ENCODE measurements at places on chromosomes 13 and 19.

DNA sequence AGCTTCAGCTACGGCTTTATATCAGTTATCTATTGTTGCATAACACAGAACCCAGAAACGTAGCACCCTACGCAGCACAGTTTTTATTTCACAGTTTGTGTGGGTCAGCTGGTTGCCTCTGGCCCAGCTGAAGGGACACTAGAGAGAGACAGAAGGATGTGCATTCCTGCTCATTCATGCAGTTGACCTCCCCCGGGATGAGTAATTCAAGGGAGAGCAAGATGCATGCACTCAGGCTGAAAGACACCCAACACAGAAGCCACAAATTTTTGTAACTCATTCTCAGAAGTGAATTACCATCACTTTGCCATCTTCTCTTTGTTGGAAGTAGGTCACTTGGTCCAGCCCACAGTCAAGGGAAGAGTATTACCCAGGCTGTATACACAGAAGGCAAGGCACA is 89.5 kb downstream of the EFNB2 start:
- no peaks in the 10 kb centered on the region for H3K27me3 ChIP-seq
- DNase-seq = no peak
- H3K27ac ChIP-seq = no peak overlapping the region
- no peaks in the 10 kb centered on the region for H3K4me1 ChIP-seq

DNA sequence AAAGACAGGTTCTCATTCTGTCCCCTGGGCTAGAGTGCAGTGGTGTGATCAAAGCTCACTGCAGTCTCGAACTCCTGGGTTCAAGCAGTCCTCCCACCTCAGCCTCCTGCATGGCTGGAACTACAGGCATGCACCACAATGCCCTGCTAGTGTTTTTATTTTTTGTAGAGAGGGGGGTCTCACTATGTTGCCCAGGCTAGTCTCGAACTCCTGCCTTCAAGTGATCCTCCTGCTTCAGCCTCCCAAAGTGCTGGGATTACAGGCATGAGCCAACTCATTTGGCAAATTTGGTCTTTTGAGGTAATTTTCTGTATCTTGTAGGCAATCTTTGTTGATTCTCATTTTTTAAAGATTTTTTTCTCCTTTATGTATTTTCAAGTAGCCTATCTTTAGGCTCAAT is 205.7 kb downstream of the ZIC5 start:
- peaks cover 3% of the 10 kb centered on the region for H3K36me3 ChIP-seq
- no peaks in the 10 kb centered on the region for H3K27me3 ChIP-seq
- no peak overlapping the region for H3K27ac ChIP-seq

DNA sequence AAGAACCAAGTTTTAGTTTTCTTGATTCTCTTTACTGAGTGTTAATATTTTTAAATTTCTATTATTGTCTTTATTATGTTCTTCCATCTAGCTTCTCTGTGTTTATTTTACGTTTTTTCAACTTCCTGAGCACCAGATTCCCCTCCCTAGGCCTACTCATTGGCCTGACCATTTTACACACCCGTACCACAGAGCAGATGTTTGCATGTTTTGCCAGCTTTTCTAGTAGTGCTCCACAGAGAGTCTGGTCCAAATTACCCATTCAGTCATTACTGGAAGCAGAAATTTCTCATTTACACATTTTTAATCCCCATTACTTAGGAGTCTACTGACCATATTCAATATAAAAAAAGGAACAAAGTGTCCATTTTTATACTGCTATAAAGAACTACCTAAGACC is 66.9 kb downstream of the ING1 start:
- peaks cover 6% of the 10 kb centered on the region for H3K4me1 ChIP-seq
- peaks cover 15% of the 10 kb centered on the region for H3K27me3 ChIP-seq
- H3K4me3 ChIP-seq = no peak overlapping the region
- no peak for DNase-seq

- H3K4me3 ChIP-seq = peak overlapping the region; percentile 88
- peaks cover 30% of the 10 kb centered on the region for H3K4me1 ChIP-seq
- no peaks in the 10 kb centered on the region for H3K27me3 ChIP-seq
- H3K36me3 ChIP-seq = peaks cover 10% of the 10 kb centered on the region
Observed at GRCh38 chr13:33543631-33544265, 258.2 kb upstream of the STARD13 start.

DNA sequence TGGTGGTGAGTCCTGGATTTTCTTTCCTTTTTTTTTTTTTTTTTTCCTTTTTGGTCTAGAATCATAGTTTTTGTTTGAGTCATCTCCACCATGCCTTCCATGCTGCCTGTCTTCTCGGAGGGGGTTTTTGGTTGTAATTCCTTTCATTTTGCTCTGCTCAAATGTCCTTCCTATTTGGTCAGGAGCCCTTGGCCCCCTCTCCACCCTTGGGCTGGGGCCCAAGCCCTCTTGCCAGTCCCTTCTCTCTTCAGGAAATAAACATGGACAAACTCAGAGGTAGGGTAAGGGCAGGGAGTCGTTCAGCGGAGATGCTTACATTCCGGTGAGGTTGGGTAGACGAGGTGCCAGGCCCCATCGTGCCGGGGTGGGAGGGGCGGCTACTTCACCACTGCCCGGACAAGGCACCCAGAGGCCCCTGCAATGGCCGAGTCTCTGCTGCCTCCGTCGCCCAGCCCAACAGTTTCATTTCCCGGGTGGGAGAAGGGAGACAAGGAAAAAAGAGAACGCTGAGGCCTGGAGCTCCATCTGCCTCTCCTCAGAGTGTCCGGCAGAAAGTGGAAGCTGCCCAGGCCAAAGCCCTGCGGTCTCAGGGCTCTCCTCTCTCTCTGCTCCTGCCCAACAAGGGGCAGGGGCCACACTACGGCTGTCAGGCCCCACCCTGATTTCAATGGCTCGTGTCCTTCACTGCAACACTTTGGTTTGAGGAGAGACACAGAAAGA is 12.7 kb downstream of the ZNF574 start:
- no peak overlapping the region for H3K4me3 ChIP-seq
- no peaks in the 10 kb centered on the region for H3K27me3 ChIP-seq
- H3K36me3 ChIP-seq = peaks cover 2% of the 10 kb centered on the region
- H3K4me1 ChIP-seq = peaks cover 41% of the 10 kb centered on the region

GRCh38 chr13:103335241-103335640 is 269.0 kb upstream of the SLC10A2 start:
- no peaks in the 10 kb centered on the region for H3K36me3 ChIP-seq
- no peaks in the 10 kb centered on the region for H3K27me3 ChIP-seq
- DNase-seq = no peak
- H3K27ac ChIP-seq = no peak overlapping the region
- no peak overlapping the region for H3K4me3 ChIP-seq

DNA sequence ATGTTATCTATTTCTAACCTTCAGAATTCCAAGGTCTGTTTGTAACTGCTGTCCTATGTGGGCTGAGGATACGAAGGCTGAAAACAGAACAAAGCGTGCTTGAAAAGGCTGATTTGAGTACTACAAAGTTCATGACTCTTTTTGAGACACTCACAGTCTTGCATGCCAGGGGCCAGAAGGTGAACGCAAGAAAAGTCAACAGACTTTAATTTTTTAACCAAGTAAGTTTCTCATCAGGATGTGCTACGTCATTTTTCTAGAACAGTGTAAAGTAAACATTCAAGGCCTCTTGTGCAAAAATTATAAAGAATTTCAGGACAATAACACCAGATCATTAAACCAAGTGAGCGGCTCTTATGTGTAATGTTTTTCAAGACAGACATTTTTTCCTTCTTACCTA is 163.5 kb downstream of the COG6 start:
- H3K27me3 ChIP-seq = no peaks in the 10 kb centered on the region
- no peak overlapping the region for H3K4me3 ChIP-seq
- no peak for DNase-seq

DNA sequence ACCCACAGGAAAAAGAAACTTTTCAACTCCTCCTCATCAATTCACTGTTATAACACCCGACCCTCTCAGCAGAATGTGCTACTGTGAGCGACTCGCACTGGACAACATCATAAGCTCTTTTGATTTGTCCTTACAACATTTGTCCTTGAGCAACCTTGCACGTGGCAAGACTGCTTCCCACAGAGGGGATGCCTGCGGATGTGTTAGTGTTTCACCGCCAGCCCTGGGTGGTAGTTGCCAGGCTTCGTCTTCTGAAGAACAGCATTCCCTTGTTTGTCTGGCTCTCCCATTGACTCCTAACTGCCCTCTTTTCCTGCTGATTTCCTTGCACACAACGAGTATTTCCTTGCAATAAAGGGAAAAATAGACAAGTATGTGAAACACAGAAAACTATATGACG is 111.4 kb upstream of the SLC7A1 start:
- H3K4me3 ChIP-seq = no peak overlapping the region
- no peaks in the 10 kb centered on the region for H3K4me1 ChIP-seq
- peaks cover 21% of the 10 kb centered on the region for H3K27me3 ChIP-seq
- no peak overlapping the region for H3K27ac ChIP-seq
- no peak for DNase-seq
- no peaks in the 10 kb centered on the region for H3K36me3 ChIP-seq

GRCh38 chr19:3367628-3368440 is 1.5 kb downstream of the NFIC start:
- no peak for DNase-seq
- peaks cover 25% of the 10 kb centered on the region for H3K4me1 ChIP-seq
- no peaks in the 10 kb centered on the region for H3K36me3 ChIP-seq
- peaks cover 18% of the 10 kb centered on the region for H3K27me3 ChIP-seq
- no peak overlapping the region for H3K27ac ChIP-seq

DNA sequence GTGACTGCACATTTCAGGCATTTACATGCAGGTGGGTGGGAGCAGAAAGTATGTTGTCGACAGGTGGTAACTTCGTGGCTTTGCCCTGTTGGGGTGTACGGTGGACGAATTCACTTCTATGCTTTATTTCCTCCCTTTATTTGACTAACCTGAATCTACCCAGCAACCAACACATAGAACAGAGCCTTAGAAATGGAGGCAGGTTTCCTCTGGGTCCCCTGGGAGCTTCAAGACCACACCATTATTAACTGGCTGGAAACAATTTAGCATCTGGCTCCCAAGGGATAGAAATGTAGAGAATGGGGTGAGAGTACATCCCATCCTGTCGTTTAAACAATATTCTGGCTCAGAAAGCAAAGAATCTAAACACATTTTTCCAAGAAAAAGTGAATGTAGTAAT is 244.4 kb downstream of the DLEU7 start:
- peaks cover 2% of the 10 kb centered on the region for H3K27me3 ChIP-seq
- H3K27ac ChIP-seq = no peak overlapping the region
- no peak overlapping the region for H3K4me3 ChIP-seq
- H3K4me1 ChIP-seq = peaks cover 30% of the 10 kb centered on the region

GRCh38 chr13:49893591-49893990 is 42.5 kb downstream of the SPRYD7 start:
- H3K4me3 ChIP-seq = no peak overlapping the region
- H3K27me3 ChIP-seq = peaks cover 6% of the 10 kb centered on the region
- peaks cover 2% of the 10 kb centered on the region for H3K36me3 ChIP-seq
- DNase-seq = no peak
- no peaks in the 10 kb centered on the region for H3K4me1 ChIP-seq
- no peak overlapping the region for H3K27ac ChIP-seq

GRCh38 chr19:6421075-6422014 is 3.3 kb downstream of the KHSRP start:
- peaks cover 54% of the 10 kb centered on the region for H3K36me3 ChIP-seq
- no peak for DNase-seq
- H3K27ac ChIP-seq = no peak overlapping the region
- H3K4me3 ChIP-seq = no peak overlapping the region
- H3K4me1 ChIP-seq = peaks cover 29% of the 10 kb centered on the region

DNA sequence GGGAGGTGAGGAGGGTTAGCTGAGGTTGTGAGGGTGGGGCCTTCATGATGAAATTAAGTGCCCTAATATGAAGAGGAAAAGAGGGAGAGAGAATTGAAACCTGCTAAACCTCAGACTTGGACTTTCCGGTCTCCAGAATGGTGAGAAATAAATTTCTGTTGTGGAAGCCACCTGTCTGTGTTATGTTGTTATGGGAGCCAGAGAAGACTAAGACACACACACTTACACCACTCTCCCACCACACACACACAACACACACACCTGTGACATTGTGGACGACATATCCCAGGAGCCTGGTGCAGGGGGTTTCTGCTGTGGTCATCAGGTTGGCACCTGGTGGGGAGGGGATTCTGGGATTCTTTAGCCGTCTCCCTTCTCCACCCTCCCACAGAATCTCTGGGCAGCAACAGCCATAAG is 14.0 kb downstream of the KLK4 start:
- peaks cover 15% of the 10 kb centered on the region for H3K27me3 ChIP-seq
- no peak for DNase-seq
- no peak overlapping the region for H3K27ac ChIP-seq
- no peak overlapping the region for H3K4me3 ChIP-seq

- H3K27me3 ChIP-seq = peaks cover 2% of the 10 kb centered on the region
- H3K4me1 ChIP-seq = no peaks in the 10 kb centered on the region
- H3K36me3 ChIP-seq = no peaks in the 10 kb centered on the region
- DNase-seq = no peak
- no peak overlapping the region for H3K27ac ChIP-seq
Observed at GRCh38 chr13:47837104-47837880, 163.8 kb downstream of the SUCLA2 start.

DNA sequence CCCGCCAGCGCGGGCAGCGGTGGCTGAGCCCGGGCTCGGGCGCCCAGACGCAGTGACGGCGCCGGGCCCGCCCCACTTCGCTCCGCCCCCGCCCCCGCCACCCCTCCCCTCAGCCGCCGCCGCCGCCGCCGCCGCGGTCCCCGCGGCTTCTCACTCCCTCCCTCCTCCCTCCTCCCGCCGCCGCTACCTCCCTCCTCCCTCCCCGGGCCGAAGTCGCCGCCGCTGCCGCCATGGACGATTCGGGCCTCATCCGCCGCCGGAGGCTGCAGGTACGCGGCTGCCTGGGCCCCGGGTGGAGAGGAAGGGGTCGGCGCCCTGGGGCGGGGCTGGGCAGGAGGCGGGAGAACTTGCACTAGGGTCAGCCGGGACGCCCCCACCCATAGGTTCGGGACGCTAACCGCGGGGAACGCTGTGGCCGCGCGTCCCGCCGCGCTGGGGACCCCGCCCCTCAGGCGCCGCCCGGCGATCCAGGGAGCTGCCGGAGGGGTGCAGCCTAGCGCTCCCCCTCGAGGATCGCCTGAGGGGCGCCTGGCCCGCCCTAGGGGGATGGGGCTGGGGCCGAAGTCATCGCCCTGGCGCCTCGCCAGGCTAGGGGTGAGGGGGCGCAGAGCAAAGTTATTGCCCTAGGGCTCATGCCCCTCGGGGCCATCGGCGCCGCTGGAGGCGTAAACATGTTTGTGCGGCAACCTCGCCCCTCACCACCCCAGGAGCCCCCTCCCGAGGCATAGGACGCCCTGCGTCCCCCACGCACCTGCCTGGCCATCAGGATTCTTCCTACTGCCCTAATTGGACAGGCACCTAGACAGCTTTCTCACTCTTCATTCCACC is 427 bp downstream of the RTBDN start:
- no peak overlapping the region for H3K27ac ChIP-seq
- H3K4me3 ChIP-seq = no peak overlapping the region
- no peaks in the 10 kb centered on the region for H3K36me3 ChIP-seq
- DNase-seq = peak; percentile 48
- peaks cover 15% of the 10 kb centered on the region for H3K4me1 ChIP-seq
